Activated B cell treated with CpG ODN at 0.5 μM for 24 hours (primary cell): ENCODE measurements at places on chromosomes 2 and 18.

DNA sequence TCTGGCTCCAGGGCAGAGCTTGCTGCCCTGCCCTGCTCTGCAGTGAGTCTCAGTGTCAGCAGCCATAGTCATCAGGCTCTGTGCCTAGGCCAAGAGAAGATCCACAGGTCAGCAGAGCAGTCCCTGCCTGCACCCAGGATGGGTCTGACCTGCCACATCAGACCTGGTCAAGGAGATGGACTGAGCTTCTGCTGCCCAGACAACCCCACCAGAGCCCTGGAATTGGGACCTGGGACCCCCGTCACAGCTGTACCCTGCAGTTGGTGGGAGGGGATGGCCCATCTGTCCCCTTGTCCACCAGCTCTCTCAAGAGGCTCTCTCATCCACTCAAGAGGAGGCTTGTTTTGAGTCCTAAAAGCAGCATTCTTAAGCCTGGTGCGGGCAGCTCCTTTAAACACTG, 142.6 kb downstream of the TFCP2L1 start:
- DNase-seq, result no peak

DNA sequence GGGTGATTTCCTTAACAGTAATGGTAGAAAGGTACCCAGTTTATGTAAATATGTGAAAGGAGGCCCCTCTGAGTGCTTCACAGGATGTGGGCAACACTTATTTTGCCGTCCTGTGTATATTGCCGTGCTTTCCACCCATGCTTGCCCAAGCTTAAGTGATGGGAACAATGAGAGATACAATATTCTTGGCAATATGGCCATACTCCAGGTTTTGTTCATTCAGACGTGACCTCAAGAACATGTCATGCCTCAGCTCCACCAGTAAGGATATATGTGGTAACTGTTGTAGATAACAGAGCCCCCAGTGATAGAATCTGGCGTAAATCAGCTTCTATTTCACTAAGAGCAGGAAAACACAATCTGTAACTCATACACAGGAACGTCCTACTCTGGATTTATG, 318.7 kb downstream of the PTPRM start:
- no peak for DNase-seq

DNA sequence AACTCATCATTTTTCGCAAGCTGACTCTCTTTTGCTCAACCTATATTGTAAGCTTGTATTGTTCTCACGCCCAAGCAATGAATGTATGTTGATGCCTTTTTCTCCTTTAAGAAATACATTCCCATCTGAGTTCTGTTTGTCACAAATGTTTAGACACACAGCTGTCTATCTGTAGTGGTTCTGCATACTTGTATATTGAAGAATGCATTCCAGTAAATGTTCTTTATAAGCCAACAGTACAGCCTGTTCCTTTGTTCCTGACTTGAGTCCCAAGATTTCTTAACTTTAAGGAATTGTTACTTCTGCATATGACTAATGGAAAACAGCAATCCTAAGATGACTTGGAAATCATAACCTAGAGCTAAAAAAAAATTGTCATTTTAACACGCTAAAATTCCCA, 849.1 kb upstream of the POU3F3 start:
- no peak for DNase-seq

GRCh38 chr18:35582899-35583558, 1.5 kb downstream of the GALNT1 start:
- DNase-seq, result no peak

DNA sequence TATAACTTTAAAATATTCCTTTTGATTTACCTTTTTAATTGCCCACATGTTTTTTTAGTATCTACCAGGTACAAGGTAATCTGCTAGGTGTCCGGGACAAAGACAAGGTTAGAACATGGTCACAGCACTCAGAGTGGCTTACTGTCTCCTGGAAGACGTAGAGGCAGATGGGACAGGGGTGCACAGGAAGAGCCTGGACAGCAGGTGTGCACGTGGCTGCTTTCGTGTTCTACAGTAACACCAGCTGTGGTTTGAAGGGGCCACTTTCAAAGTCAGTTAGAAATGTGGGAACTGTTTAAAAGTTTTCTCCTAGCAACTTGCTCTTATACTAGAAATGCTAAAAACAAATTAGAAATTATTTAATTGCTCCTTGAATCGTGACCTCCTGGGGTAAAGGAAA, 102.9 kb upstream of the ALPP start:
- no peak for DNase-seq

- DNase-seq, result no peak
Observed at GRCh38 chr2:217167531-217167930, 307.7 kb upstream of the TNP1 start.

- DNase-seq, result no peak
Observed at GRCh38 chr2:10188729-10189305, 66.3 kb downstream of the RRM2 start.

DNA sequence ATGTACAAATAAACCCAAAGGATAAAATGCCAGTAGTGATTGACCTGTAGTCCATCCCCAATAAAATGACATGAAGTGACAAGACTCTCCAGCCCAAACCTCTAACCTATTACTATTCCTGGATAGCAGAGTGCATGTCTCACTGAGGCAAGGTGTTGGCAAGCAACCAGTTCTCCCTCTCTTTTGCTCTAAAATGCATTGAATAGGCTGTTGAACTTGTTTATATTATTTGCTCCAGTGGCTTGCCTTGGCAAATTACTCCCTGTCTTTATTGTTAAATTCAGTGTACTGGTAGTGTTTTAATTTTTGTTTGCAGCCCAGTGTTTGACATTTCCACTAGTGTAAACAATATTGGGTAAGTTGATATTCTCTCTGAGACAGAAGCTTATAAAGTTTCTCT, 70.5 kb downstream of the CSRNP3 start:
- DNase-seq, result no peak

DNA sequence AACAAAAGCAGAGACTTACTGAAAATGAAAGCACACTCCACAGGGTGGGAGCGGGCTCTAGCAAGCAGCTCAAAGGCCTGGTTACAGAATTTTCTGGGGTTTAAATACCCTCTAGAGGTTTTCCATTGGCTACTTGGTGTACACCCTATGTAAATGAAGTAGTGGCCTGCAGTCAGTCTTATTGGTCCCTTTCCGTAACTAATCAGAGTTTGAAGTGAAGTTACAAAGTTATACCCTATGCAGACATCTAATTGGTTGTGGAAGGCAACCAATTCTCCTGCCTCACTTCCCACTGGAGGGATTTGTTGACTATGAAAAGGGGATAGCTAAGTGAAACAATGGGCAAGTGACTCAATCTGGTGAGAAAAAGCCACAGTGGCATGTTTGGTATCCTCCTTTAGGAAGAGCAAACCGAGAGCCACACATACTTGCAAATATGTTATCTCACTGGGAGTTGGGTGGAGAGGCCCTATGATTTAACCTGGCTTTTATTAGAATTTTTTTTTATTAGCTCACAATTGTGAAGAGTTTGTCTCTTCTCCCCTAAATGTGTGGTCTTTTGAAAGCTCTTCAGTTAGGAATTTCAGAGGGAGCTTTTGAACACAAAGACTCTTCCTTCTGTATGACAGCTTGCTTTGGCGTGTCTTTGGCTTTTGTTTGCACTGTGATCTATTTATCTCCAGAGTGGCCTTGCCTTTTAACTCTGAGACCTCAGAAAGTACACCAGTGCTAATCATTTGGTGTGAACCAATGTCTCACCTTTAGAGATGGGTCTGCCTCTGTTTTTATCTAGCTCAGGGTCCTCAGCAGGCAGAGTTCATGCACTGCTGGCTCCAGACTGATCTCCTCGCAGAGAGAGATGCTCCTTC, 69.6 kb downstream of the MAP4K4 start:
- no peak for DNase-seq

- no peak for DNase-seq
Observed at GRCh38 chr2:101200676-101201075, 49.5 kb upstream of the TBC1D8 start.
